NCI-H2081 (cell line): ENCODE measurements at places on chromosomes 13 and 19.
A peak's percentile ranks its signal among the peaks of the same experiment; 100 is the strongest.

GRCh38 chr13:31385540-31385939 lies 185.8 kb downstream of the B3GLCT start:
- DNase-seq: no peak

DNA sequence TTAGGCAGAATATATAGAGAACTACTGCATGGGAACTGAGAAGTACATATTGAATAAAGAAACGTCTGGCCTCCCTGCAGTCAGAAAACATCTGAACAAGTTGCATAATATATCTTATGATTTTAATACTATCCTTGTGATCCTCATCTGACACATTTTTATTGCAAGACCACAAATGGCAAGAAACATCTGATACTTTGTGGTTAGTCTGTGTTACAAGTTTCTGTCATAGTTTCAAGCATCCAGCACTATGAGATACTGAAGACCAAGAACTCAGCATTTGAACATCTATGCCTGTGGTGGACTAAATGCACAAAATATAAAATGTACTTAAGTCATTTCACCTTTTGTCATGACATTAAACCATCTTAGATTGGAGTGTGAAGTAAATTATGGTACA lies 1175.8 kb upstream of the MIR17HG start:
- no peak for DNase-seq

DNA sequence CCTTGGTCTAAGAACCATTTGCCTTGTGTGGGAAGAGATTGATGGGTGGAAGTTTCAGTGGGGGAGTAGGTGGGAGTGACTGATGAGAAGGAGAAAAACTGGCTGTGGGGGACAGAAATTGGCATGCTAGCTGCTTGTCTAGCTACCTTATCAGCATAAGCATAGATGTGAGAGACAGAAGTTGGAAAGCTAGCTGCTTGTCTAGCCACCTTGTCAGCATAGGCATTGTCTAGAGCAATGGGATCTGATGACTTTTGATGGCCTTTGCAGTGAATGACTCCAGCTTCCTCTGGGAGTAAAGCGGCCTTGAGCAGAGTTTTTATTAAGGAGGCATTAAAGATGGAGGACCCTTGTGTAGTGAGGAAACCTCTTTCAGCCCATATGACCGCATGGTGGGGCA lies 9.9 kb upstream of the NCR1 start:
- no peak for DNase-seq

GRCh38 chr19:50639121-50640112 lies at the start of gene SYT3:
SYT3 (minus strand) TSS chr19:50639881; CDS start chr19:50637411, 2,470 bp downstream.
- DNase-seq: no peak

- DNase-seq: no peak
Measured at GRCh38 chr19:41554907-41555306, 21.1 kb upstream of the CEACAM21 start.

GRCh38 chr13:19587635-19588300 lies 26.4 kb upstream of the TPTE2 start:
- no peak for DNase-seq

DNA sequence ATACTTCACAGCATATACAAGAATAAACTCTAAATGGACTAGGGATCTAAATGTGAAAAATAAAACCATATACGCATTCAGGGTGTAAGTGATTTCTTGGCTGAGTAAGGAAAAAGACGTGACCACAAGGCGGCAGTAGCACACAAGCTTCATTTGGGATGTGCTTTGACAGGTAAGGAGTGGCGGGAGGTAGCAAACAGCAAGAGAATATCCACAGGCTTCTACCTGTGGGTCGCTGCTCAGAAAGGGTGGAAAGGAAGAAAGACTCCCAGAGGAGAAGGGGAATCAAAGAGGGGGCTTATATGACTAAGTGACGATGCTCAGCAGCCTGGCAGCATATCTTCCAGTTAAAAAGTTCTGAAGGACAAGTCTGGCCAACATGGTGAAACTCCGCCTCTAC lies 2.5 kb upstream of the ZNF121 start:
- DNase-seq: peak; percentile 59

- DNase-seq: no peak
Measured at GRCh38 chr13:42753697-42754096, 27.7 kb upstream of the FAM216B start.

- DNase-seq: no peak
Measured at GRCh38 chr19:6417713-6418561, 6.7 kb downstream of the KHSRP start.

DNA sequence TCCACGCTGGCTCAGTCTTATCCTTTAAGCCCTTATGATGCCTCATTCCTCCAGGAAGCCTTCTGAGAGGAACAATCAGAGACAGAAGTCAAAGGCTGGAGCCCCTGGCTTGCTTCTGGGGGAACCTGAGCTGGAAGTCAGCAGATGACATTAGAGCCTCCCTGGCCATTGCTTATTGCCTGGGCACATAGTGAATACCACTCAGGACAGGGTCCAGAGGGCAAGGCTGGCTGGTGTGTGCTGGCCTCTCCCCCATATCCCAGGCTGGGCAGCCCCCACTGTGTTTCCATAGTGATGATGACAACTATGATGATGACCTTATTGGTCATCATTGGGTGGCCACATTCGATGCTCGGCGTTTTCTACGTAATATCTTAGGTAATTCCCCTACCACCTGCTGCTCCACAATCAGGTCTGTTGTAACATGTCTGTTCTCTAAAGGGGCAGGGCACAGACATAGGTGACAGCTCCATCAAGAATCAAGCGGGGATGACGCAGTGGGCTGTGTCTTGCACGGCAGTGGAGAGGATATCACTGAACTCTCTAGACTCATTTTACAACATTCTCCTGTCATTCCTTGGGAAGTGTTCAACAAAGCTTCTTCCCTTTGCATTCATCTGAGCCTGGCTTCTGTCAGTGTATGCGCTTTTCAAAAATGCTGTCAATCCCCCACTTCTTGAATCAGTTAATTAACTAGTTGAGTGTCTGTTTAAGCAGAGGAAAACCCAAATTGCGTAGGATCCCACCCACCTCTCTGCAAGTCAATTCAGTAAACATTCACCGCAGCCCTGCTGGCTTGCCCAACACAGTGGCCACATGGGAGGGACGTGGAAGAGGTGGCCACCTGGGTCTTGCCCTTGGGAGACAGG lies 89.4 kb upstream of the TSHZ3 start:
- no peak for DNase-seq

- DNase-seq: no peak
Measured at GRCh38 chr13:26061947-26062346, 10.1 kb upstream of the SHISA2 start.

DNA sequence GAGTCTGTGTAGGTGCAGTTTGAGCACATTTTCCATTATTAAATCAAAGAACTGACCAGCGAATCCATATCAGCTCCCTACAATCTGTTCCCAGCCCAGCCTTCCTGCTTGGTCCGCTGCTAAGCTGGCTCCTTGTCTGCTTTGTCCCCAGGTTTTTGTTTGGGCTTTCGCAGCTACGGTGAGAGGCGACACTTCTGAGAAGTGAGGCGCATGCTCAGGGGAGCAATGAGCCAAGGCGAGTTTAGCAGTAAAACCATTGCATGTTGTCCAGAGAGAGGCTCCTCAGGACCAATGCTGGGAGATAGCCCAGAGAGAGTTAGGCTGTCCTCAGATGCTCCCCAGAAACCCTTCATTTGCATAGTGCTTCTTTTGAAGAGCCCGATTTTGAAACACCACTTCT lies 162.0 kb downstream of the ITGBL1 start:
- DNase-seq: no peak

- DNase-seq: no peak
Measured at GRCh38 chr19:17576758-17577456, 21.5 kb downstream of the COLGALT1 start.

DNA sequence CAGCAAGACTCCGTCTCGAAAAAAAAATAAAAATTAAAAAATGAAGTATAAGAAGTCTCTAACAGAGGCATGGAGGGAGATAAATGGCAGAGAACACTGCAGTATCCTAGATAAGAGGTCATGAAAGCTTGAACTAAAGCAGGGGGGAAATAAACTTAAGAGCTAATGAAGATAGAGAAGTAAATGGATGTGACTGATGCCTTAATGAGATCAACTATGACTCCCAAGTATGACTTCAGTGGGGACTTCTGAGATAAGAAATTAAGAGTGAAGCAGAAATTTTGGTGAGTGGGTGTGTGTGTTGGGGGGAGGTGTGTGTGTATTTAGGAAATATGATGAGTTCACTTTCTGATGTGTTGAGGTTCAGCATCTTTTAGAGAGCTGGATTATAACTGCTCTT lies 55.1 kb downstream of the DIAPH3 start:
- DNase-seq: no peak

DNA sequence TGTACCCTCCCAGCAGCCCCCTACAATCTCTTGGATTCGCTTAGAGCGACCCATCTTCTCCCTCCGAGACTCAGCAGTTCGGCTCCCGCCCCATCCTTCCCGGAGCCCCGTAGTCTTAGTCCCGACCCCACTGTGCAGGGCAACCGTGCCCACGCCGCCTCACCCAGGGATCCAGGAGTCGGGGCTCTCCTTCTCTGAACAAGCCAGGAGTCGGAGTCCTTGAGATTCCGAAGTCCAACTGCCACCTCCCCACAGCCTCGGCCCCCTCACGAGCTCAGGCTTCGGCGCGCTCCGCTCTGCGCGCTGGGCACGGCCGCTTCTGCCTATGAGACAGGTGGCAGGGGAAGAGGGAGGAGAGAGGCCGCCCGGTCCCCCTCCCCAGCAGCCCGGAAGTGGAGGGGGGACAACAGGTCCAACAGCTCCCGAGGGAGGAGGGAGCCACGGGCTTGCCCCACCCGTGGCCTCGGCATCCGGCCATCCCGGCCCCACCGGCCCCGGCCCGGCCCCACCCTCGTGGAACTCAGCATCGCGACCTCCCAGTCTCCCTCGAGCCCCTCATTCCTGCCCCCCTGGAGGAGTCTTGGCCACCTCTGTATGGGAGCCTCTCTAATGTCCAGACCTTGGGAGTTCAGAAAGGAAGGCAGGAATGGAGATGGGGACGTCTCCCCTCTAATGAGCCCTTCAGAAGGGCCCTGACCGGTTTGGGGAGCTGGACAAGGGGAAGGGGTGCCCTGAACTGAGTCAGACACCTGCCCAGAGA lies at the start of gene PHLDB3:
Gene PHLDB3 (minus strand): TSS at position 321 of the 760 bp plus-strand sequence. CDS start 628 bp downstream, outside the sequence.
- peak; percentile 46 for DNase-seq

- DNase-seq: peak; percentile 31
Measured at GRCh38 chr13:39051157-39051556, 12.9 kb downstream of the NHLRC3 start.

GRCh38 chr19:611481-611868 lies 21.8 kb downstream of the HCN2 start:
- DNase-seq: no peak

DNA sequence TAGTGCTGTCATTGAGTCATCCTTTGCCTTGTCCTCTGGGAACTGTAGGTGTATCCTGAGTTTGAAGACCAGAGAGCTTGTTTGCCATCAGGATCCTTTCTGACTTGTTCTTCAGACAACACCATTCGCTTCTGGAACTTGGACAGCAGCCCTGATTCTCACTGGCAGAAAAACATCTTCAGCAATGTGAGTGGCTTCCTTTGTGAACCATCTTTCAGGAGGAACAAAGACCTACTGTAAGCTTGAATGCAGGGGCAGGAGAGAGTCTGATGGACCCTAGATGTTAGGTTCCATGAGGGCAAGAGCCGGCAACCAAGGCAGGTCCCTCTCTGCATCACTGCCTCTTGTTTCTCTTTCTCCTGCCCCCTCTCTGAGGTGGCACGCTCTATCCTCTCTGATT lies 26.7 kb downstream of the WDR62 start:
- DNase-seq: no peak

- no peak for DNase-seq
Measured at GRCh38 chr13:26710166-26710565, 50.4 kb downstream of the GPR12 start.

- no peak for DNase-seq
Measured at GRCh38 chr13:43865892-43866291, 13.6 kb downstream of the CCDC122 start.

- no peak for DNase-seq
Measured at GRCh38 chr19:4096049-4096892, 27.7 kb downstream of the MAP2K2 start.

DNA sequence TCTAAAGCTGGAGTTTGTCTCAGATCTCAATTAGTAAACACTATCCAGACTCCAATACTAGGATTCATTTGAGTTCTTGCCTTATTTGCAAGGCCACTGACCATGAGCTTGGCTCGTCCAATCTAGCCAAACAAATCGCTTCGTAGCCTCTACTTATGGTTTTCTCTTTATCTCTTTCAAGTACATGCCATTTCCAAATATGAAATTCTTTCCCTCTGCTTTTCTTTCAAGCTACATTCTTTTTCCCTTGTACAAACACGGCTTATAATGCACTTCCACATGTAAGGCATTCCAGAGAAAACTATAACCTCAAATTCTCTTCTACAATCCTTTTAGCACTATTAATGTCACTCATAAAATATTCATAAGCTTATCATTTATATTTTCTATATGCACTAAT lies 10.9 kb upstream of the N4BP2L1 start:
- DNase-seq: no peak

DNA sequence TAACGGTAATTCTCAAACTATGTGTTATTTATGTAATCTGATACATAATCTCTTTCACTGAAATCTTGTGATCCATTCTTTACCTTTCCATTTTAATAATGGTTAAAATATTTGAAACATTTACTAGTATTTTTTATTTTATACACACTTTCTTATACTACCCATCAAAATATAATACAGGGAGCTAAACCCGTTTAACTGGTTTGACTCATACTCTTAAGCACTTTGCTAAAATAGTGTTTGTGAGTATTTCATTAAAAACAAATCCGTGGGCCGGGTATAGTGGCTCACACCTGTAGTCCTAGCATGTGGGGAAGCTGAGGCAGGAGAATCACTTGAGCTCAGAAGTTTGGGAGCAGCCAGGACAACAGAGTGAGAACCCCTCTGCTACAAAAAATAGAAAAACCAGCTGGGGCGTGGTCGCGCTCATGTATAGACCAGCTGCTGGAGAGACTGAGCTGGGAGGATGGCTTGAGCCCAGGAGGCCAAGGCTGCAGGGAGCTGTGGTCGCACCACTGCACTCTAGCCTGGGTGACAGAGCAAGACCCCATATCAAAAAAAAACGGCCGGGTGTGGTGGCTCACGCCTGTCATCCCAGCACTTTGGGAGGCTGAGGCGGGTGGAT lies 43.8 kb upstream of the DCUN1D2 start:
- DNase-seq: no peak

DNA sequence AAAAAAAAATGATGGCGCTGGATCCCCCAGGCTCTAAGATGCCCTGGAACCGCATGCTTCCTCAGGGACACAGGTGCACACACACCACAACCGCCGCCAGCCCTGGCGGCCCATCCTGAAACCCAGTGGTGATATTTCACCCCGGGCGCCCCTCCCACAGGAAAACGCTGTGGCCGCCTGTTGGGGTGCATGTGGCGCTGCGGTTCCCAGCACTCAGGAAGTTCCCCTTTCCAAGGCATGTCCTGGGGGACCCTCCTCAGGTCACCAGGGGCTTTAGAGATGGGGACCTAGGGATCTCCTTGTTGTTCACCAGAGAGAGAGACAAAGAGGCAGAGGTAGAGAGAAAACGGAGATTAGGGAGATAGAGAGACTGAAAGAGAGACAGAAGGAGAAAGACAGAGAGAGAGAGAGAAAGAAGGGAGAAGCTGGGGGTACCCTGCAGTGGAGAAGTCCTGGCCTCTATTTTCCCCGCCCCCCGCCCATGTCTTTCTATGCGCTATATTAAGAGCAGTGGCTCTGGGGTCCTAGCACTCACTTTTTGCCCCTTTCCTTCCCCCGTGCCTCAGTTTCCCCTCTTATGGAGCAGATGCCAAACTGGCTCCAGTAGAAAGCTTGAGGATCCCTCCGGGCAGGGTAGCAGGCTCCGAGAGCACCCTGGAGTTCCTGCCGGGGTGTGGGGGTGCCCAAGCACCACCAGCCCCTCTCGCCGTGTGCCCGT lies 2.3 kb downstream of the ADGRE2 start:
- no peak for DNase-seq
